Pancreas (tissue), 10 donors: ENCODE measurements at places on chromosomes 1 and 21. TPM values are rescaled to one million over a fixed set of nuclear protein-coding genes. Genes with fewer than 3 reads are reported as not detected.

Gene YIPF1
- 9.9 TPM for total RNA-seq

Gene CELA3B
- total RNA-seq = 20,558 TPM

Gene HSD11B1
- total RNA-seq = 5.6 TPM

Gene OLFML2B
- 0.38 TPM for total RNA-seq

GRCh38 chr1:150995460-150995859 lies 11.2 kb downstream of the MINDY1 start:
- H3K27ac ChIP-seq = no peak overlapping the region
- H3K4me1 ChIP-seq = no peaks in the 10 kb centered on the region
- peaks cover 21% of the 10 kb centered on the region for H3K36me3 ChIP-seq
- no peak overlapping the region for H3K4me3 ChIP-seq
- DNase-seq = no peak

DNA sequence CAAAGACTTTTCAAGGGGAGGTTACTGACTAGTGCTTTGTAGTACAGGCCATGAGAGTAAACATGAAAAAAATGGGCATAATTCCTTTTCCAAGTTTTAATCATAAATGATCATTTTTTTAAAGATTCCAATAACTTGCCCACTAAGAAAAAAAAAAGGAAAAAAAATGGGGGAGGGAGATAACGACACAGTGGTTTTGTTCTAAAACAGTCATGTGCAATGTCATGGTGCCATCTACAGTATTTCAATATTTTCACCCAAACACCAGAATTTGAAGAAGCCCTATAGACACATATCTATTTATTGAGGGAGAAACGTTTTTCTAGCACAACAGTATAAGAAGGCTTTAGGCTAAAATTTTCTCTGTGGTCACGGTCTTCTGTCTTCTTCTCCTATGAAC lies 250.2 kb downstream of the LTN1 start:
- no peaks in the 10 kb centered on the region for H3K36me3 ChIP-seq
- no peak for DNase-seq
- H3K4me1 ChIP-seq = peaks cover 3% of the 10 kb centered on the region
- no peak overlapping the region for H3K27ac ChIP-seq
- H3K27me3 ChIP-seq = no peaks in the 10 kb centered on the region

DNA sequence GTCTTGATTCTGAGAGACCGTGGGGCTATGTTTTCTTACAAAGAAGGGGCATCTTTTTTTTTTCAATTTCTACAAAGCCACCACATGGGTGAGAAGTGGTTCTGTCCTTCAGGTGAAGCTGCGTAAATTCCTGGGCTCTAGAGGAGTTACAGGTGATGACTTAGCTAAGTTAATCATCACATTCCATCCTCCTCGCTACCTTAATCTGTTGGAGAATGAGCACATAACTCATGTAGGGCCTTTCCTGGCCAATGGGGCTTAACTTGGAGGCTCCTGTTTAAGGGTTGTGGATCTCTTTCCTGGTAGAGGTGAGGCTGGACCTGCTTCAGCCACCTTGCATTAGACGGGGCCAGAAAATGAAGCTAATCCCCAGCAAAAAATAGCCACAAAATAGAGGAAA lies 19.9 kb downstream of the REG4 start:
- peaks cover 18% of the 10 kb centered on the region for H3K4me1 ChIP-seq
- H3K27me3 ChIP-seq = no peaks in the 10 kb centered on the region
- H3K36me3 ChIP-seq = no peaks in the 10 kb centered on the region
- H3K27ac ChIP-seq = no peak overlapping the region
- no peak for DNase-seq
- H3K4me3 ChIP-seq = no peak overlapping the region

- no peaks in the 10 kb centered on the region for H3K36me3 ChIP-seq
- H3K27me3 ChIP-seq = no peaks in the 10 kb centered on the region
- no peaks in the 10 kb centered on the region for H3K4me1 ChIP-seq
- H3K4me3 ChIP-seq = no peak overlapping the region
- DNase-seq = no peak
- no peak overlapping the region for H3K27ac ChIP-seq
Measured at GRCh38 chr1:37299216-37299615, 175.2 kb upstream of the ZC3H12A start.

DNA sequence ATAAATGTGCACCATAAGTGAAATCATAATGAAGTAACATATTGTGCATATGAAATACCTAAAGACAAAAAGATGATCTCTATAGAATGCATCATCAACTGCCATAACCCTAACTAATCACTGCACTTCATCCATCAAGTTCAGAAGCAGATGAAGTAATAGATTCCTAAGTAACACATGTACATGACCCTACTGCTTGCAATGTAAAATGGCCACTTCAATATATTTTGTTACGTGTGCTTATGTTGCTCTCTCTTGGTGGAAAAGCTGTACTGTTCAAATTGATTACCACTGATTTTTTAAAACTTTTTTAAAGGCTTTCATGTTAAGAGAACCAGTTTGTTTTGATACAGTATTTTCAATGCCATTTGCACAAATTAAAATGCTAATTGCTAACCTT lies 141.8 kb downstream of the TTLL7 start:
- no peaks in the 10 kb centered on the region for H3K27me3 ChIP-seq
- no peaks in the 10 kb centered on the region for H3K36me3 ChIP-seq
- no peak overlapping the region for H3K27ac ChIP-seq
- no peak for DNase-seq

DNA sequence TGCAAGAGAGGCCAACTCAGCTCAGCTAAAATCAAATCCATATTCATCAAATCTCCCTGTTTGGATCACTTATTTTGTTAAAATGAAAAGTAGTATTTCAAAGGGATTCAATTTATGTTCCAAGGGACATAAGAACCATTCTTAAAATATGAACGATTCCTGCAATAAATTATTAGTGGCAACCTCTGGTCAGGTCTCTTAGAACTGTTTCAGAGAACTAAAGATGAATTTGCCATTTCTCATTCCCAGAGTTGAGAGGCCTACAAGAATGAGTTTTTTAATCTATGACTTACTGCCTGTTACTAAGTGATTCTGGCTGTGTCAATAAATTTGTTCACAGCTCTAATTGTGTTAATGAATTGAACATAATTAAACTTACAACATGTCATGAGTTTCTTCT lies 268.5 kb downstream of the SPATA17 start:
- no peaks in the 10 kb centered on the region for H3K36me3 ChIP-seq
- H3K4me1 ChIP-seq = no peaks in the 10 kb centered on the region
- H3K27me3 ChIP-seq = no peaks in the 10 kb centered on the region
- no peak for DNase-seq
- H3K4me3 ChIP-seq = no peak overlapping the region

GRCh38 chr1:184524248-184524647 lies 137.4 kb downstream of the C1orf21 start:
- no peaks in the 10 kb centered on the region for H3K36me3 ChIP-seq
- no peak for DNase-seq
- no peak overlapping the region for H3K27ac ChIP-seq
- no peaks in the 10 kb centered on the region for H3K4me1 ChIP-seq

GRCh38 chr1:164559342-164560051 lies 513 bp downstream of the PBX1 start:
- H3K27ac ChIP-seq = peak overlapping the region; percentile 35
- H3K4me1 ChIP-seq = peaks cover 21% of the 10 kb centered on the region
- H3K4me3 ChIP-seq = peak overlapping the region; percentile 40
- H3K36me3 ChIP-seq = no peaks in the 10 kb centered on the region
- DNase-seq = peak; percentile 61
- H3K27me3 ChIP-seq = no peaks in the 10 kb centered on the region

DNA sequence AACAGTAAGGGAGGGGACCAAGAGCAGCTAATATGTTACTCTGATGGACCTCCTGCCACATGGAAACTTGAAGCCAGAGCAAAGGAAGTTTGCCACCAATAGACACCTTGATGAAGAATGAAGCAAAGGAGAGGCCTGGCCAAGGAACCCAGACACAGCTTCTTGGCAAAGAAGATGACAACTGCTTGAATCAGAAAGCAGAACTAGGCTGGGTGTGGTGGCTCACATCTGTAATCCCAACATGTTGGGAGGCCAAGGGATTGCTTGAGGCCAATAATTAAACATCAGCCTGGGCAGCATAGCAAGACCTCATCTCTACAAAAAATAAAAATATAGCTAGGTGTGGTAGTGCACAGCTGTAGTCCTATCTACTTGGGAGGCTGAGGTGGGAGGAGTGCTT lies 31.7 kb upstream of the CAPZB start:
- no peak for DNase-seq
- H3K27me3 ChIP-seq = no peaks in the 10 kb centered on the region
- no peak overlapping the region for H3K27ac ChIP-seq
- no peaks in the 10 kb centered on the region for H3K36me3 ChIP-seq
- H3K4me3 ChIP-seq = no peak overlapping the region

- H3K27ac ChIP-seq = no peak overlapping the region
- no peak for DNase-seq
- H3K4me1 ChIP-seq = no peaks in the 10 kb centered on the region
- no peaks in the 10 kb centered on the region for H3K36me3 ChIP-seq
- H3K4me3 ChIP-seq = no peak overlapping the region
Measured at GRCh38 chr21:37837381-37837780, 78.9 kb downstream of the KCNJ6 start.

DNA sequence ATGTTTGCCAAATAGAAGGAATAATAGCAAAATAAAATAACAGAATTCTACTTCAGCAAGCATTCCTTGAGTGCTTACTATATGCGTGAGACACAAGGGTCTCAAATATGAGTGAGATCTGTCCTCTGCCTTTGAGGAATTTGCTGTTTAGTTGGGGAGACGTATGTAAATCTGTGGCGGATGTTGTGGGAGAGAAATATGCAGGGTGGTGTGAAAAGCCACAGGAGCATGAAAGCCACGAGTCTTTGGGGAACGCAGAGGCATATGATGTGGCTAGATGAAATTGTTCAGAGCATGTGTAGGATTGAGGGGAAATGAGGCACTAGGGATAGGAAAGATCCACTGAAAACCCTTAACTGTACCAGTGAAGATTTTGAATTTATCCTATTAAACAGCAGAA lies 244.4 kb downstream of the PBX1 start:
- peaks cover 13% of the 10 kb centered on the region for H3K36me3 ChIP-seq
- no peaks in the 10 kb centered on the region for H3K27me3 ChIP-seq
- no peak overlapping the region for H3K27ac ChIP-seq
- DNase-seq = no peak
- H3K4me3 ChIP-seq = no peak overlapping the region

GRCh38 chr1:202438393-202439174 lies 90.1 kb downstream of the PPP1R12B start:
- H3K4me1 ChIP-seq = no peaks in the 10 kb centered on the region
- no peak overlapping the region for H3K4me3 ChIP-seq
- no peaks in the 10 kb centered on the region for H3K27me3 ChIP-seq
- peak; percentile 70 for DNase-seq

- no peaks in the 10 kb centered on the region for H3K27me3 ChIP-seq
- H3K4me3 ChIP-seq = no peak overlapping the region
- H3K27ac ChIP-seq = no peak overlapping the region
- DNase-seq = no peak
- H3K36me3 ChIP-seq = no peaks in the 10 kb centered on the region
Measured at GRCh38 chr1:236015539-236015938, 49.4 kb downstream of the NID1 start.

DNA sequence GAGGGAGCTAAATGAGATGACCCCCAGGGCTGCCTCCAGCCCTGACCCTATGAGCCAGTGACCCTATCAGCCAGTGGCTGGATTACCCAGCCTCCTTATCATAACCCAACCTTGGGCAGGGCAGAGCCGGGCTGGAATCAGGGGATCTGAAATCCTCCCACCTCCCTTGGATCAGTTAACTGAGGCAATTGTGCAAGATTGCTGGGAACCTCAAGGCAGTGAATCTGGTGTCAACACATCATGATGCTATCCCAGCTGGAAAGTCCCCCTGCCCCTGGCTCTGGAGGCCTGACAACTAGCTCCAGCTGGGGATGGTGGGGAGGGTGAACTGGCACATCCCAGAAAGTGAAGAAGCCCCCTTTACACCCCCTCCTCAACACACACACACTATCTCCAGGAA lies 6.4 kb upstream of the TSPAN1 start:
- no peak overlapping the region for H3K27ac ChIP-seq
- no peaks in the 10 kb centered on the region for H3K4me1 ChIP-seq
- no peak for DNase-seq
- H3K27me3 ChIP-seq = no peaks in the 10 kb centered on the region
- H3K36me3 ChIP-seq = no peaks in the 10 kb centered on the region
- H3K4me3 ChIP-seq = no peak overlapping the region
